ENCODE measurements at places on chromosomes 7 and 10.

DNA sequence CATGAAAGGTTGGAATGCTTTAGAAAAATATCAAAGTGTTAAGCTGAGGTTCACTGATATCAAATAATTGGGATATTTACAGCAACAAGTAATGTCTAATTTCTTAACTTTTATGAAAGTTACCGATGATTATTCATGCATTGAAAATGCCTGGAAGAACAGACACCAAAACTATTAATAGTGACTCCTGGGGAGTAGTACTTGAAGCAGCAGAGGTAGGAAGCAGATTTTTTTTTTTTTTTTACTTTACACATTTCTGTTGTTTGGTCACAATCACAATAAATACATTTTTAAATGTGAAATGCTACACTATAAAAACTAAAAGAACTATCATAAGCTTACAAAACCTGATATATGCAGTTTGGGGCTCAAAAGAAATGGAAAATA, 70.5 kb upstream of the FGL2 start:
- DNase-seq, result no peak

DNA sequence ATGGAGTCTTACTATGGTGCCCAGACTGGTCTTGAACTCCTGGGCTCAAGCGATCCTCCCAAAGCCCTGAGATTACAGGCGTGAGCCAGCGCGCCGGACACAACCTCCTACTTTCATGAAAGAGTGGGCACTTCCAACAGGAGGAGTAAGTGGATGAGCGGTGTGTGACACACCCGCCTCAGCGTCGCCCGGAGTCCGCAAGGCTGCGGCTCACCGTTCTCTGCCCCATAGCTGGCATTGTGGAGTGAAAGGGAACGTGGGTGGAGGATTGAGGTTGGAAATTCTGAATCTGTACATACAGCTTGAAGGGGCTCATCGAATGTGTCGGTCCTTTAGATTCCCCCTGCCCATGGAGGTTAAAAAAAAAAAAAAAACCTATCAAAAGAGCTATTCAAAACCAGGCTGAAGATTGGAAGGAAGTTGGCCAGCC, 524 bp upstream of the PRXL2A start:
- DNase-seq, result no peak

DNA sequence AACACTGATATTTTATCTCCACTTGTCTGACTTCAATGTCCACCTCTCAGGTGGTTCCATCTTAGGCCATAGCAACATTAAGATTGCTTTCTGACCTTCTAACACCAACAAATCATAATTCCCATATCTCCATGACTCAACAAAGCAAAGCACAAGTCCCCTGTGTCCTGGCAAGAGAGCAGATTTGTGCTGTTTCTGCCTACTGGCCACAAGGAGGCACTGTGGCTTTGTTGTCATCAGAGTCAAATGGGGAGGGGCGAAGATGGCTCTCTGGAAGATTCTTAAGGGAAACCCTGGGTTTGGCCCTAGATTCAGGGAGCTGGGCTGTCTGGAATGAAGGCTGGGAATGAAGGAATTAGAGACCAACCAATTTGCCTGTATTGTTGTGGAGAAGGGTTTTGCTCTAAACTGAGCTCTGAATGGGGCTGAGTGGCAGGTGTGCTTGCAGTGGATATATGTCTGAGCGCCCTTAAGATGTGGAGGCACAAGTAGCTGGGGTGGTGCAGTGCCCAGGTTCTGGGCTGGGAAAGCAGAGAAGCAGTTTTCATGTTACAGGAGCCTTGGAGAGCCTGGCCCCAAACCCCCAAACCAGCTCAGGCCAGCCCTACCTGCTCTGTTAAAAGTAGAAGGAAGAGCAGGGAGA, 154.8 kb upstream of the PRSS58 start:
- DNase-seq, result no peak

DNA sequence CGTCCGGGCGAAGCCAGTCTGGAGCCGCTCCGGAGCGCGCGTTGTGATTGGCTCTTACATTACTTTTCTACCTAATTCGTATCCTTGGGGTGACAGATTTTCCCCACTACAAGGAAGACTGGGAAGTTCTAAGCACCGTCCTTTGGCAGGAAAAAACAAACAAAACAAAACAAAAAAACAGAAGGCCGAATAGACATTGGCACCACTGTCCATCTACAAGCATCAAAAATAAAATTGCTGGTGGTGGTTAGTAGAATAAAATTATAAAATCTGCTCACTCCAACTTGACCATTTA, 651 bp upstream of the SKAP2 start:
- DNase-seq, result no peak

- DNase-seq, result no peak
Measured at GRCh38 chr10:129165076-129165720, 301.8 kb upstream of the MGMT start.

- DNase-seq, result no peak
Measured at GRCh38 chr10:132812520-132812919, 26.6 kb upstream of the NKX6-2 start.

DNA sequence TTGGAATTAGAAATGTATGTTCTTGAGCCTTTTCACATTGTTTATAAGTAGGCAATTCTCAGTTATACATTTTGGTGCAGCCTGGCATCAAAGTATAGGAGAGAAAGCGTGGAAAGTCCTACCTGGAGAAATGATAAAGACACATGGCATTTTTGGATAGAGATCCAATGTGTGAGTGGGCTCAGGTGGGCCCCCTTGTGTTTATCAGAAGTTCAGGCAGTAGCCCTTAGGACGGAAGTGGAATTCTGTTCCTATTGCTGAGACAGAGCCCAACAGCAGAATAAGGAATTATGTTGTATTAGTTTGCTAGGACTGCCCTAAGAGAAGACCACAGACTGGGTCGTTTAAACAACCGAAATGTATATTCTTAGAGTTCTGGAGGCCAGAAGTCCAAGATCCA, 85.2 kb upstream of the AMPH start:
- no peak for DNase-seq

DNA sequence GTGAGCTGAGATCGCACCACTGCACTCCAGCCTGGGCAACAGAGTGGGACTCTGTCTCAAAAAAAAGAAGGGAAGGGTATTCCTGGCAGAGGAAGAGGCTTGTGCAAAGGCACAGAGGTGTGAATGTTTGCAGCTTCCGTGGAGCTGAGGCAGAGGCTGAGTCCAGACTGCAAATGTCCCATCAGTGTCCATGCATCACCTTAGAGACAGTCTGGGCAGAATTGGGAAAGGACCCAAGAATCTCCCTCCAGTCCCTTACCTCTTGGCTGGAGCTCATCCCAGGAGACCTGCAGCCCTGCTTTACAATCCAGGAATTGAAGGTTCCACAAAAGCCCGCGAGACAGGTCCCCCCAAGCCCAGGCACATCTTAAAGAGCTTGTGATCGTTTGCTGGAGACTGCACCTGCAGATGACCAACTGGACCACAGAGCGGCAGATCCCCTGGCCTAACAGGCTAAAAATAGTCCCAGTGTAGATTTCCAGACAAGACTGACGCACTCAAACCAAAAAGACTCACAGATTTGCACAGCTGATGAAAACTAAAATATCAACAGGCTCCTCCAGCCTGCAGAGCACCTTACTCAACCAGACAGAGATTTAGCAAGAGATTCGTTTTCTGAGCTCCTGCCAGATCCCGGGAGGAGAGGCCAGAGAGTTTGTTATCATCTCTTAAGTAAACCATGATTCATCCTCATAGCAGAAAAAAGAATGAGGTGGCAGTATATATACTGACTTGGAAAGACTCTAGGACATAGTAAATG, 22.9 kb upstream of the NANOS1 start:
- DNase-seq, result no peak

DNA sequence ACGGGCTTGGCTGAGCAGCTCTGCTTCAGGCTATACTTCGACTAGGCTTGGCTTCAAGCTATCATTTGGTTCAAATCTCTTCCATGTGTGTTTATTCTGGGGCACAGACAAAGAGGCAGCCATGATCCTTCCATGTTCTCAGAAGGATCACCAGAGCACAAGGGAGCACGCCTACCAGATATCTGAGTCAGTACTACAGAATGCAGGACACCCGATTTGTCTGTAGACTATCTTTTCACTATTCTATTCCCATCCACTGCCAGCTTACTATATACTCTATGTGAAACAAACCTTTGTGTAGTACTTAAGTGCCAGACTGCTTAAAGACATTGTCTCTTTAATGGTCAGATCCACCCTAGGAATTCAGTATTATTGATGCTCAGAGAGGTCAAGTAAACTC, 35.1 kb downstream of the CH25H start:
- DNase-seq, result no peak

GRCh38 chr7:10940704-10941355, 32.8 kb upstream of the PHF14 start:
- no peak for DNase-seq

GRCh38 chr7:113015034-113015645, 71.5 kb downstream of the GPR85 start:
- DNase-seq, result no peak

GRCh38 chr10:49398986-49399385, 3.1 kb upstream of the DRGX start:
- no peak for DNase-seq

DNA sequence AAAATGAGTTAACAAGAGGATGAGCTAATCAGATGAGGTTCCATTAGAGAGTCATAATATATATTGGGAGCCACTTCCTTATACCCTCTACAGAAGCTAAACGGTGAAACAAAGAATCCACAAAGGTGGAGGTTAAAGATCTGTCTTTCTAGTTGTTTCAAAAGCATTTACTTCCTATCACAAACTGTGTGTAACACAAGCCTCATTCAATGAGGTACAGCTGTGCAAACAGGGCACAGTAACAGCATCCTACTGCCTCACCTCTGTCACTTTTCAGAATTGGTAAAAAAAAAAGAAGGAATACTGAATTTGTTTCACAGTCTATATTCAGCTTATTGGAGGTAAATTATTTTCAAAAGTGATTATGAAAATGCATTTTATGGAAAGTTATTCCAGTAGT, 128.7 kb downstream of the AGMO start:
- DNase-seq, result no peak

DNA sequence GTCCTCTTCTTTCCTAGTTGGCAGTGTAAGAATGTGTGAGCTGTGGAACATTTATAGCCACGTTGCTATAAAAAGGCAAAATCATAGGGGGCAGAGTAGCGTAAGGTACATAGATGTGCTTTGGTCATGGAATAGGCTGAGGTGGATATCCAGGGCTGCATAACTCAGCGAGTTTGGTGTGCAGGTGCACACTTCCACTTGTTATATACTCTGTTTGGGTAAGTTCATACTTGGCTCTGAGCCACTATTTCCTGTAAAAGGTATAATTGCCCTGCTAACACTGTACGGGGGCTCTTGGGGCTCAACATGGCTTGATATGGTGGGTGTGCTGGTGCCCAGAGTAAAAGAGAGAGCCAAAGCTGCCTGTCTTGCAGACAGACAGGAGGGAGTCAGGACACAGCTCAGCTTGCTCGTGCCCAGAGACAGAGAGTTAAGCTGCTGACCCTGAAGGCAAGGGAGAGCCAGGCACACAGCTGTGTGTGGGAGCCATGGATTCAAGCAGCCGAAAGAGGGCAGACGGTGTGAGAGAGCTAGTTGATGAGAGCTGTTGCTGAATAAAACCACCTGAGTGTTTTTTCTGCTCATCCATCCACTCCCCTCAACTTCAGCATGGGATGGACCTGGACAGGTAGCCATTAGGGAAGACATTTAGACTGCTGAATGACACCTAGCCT, 126.7 kb downstream of the DKK1 start:
- DNase-seq, result no peak

DNA sequence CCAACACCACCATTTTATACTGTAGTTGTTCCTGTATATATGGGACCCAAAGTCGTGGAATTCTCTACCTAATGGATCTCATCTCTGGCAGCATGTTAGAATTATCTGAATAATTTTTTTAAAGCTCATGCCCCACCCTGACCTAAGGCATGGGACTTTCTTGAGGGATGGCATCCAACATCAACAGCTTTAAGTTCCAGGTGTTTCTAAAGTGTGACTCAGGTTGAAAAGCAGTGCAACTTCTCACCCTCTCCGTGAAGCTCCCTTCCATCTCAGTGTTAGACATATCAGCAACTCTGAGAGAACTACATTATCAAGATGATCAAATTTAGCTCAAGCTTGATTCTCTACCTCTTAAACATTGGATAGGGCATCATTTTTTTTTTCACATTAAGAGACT, 18.1 kb upstream of the RAB18 start:
- no peak for DNase-seq

GRCh38 chr7:75739796-75740672, 1.3 kb upstream of the HIP1 start:
- DNase-seq, result no peak

- DNase-seq, result no peak
Measured at GRCh38 chr10:116866987-116867595, 17.8 kb downstream of the ENO4 start.
